Karpas-422 (cell line): ENCODE measurements at places on chromosomes 6 and 20. TPM values are rescaled to one million over a fixed set of nuclear protein-coding genes. Genes with fewer than 3 reads are reported as not detected.

Gene GRM1
- total RNA-seq, result 0.40 and 1.2 TPM in 2 replicates

DNA sequence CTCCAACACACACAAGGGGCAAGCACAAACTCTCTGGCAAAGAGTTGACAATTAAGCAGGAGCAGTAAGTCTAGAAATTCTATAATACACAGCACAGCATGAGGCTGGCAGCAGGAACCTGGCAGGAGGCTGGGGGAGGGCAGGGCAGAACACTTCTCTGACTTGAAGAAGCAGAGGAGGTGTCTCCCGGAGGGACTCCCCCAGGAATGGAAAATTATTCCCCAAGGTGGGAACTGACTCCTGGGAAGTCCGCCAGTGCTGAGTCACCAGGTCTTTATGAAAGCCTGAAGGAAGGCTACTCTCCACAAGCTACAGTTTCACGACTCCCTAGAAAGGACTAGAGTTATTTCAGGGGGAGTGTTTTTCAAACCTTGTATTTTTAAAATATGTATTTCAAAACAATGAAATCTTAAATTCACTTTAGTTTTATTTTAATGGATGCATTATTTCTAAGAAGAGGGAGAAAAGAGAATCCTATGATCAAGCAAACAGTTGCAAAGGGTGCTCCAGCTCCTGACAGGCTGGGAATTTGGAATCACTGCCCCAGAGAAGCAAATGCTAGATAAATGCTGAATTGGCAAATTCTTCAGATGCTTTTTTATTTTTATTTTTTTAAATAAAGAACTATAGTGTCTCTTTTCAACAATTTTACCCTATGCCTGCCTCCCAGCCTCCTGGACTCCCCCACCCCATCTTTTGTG is 192.8 kb downstream of the LY86 start:
- no peak for DNase-seq
- H3K4me3 ChIP-seq, result no peak overlapping the region
- no peaks in the 10 kb centered on the region for H3K36me3 ChIP-seq
- no peak overlapping the region for H3K27ac ChIP-seq
- no peaks in the 10 kb centered on the region for H3K27me3 ChIP-seq

Gene FAM209A
- 0.25 TPM in 1 of 2 replicates, not detected in the other for total RNA-seq

Gene ASIP
- total RNA-seq, result not detected in 2 replicates

DNA sequence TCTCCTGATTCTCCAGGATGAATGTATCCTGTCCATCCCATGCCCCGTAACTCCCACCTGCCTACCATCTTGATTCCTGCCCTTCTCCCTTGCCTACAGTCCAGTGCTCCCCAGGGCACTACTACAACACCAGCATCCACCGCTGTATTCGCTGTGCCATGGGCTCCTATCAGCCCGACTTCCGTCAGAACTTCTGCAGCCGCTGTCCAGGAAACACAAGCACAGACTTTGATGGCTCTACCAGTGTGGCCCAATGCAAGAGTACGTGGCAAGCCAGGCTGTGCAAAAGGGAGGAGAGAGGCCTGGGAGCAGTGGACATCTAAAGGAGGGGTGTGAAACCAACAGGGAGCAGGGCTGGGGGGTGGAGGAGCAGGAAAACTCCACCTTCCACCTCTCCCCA is 15.0 kb upstream of the ZNF76 start:
- no peaks in the 10 kb centered on the region for H3K27me3 ChIP-seq
- H3K27ac ChIP-seq, result no peak overlapping the region
- no peaks in the 10 kb centered on the region for H3K4me1 ChIP-seq
- peaks cover 5% of the 10 kb centered on the region; the same call in 1 of the 2 replicates for H3K36me3 ChIP-seq
- no peak for DNase-seq
- no peak overlapping the region for H3K4me3 ChIP-seq
